NCI-H774 (cell line): ENCODE measurements at places on chromosomes 3 and 15.

DNA sequence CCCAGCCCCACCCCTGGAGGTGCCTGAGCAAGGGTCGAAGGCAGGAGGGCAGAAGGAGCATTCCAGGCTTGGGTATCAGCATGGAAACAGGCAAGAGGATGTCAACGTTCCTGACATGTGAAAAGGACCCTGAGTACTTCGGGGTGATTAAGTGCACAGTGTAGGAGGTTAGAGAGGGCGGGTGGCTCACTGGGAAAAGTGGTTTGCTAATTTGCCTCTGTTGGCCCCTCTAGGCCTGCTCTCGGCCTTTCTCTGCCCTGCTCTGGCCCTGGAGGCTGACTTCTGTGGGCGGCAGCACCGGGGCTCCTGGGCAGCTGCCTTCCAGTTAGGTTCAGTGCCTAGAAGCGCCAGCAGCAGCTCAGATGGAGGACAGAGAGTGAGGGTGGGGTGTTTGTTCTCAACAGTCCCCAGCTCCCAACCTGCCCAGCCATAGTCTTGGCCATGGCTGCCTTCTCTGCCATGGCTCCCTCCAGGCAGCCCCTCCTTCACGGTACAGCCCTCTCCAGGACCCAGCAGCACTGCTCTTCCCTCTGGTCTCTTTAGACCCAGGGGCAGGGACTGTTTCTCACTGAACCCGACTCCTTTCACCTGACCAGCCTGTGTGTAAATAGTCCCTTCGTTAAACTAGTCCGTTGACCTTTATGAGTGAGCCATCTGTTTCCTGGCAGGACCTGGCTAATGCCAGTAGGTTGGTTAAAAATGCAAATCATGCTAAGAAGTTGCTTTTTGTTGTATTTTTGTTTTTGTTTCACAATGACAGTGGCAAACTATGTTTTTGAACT lies 107.1 kb upstream of the TPM1 start:
- DNase-seq = no peak

GRCh38 chr15:61857169-61857829 lies 202.9 kb downstream of the VPS13C start:
- no peak for DNase-seq

DNA sequence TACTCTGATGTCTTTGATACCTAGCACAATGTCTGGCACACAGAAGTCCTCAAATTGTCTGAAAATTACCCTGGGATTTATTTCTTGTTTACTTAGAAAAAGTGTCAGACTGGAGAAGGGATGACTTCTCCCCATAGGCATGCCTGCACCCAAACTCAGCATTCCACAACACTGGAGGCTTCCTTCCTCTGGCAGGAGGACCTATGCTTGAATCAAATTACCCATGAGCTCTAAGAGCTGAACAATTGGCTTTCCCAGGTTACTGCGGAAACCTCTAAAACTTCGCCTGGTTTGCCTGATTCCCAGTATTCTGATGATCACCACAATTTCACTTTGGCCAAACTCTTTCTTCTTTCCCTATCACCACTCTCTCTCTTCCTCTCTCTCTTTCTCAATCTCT lies 217.4 kb downstream of the DIPK2A start:
- DNase-seq = no peak

GRCh38 chr3:131396170-131396569 lies 14.6 kb downstream of the NUDT16 start:
- DNase-seq = no peak

DNA sequence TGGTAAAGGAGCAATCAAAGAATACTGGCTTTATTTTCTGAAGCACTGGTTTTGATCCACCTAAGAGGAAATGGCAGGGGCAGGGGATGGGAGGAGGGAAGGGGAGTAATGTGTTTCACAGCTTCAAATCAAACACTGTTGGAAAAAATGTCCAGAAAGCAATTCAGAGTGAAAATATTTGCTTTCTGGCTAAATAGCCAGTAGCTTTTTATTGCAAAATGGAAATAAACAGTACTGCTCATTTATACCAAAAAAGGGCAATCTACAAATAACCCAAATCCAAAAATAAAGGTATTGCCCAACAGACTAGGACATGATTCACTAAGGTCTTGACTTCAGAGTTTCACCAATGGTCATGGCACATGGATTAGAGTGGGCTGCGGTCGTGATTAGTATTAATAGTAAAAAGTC lies 279.3 kb upstream of the THBS1 start:
- no peak for DNase-seq

GRCh38 chr3:100782906-100783305 lies 73.6 kb downstream of the TFG start:
- DNase-seq = no peak

- no peak for DNase-seq
Observed at GRCh38 chr3:141677701-141678100, 60.4 kb upstream of the RNF7 start.

DNA sequence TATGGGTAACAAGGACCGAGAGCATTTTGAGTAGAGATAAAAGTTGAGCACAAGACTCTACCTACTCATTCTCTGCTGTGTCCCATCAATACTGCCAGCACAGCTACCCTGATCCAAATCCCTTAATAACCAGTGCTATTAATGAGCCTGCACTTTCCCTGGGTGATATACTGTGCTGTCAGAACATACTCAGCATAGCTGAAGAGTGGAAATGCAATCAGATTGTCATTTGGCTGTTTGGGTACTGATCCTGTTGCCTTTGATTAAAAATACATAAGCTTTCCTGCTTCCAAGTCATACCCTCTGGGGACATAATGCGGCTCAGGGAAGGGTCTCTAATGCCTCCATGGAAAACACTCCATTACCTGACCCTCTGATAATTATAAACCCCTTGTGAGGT lies 917.5 kb downstream of the SQOR start:
- no peak for DNase-seq

GRCh38 chr15:31263751-31264558 lies 62.7 kb upstream of the KLF13 start:
- DNase-seq = peak; percentile 69

DNA sequence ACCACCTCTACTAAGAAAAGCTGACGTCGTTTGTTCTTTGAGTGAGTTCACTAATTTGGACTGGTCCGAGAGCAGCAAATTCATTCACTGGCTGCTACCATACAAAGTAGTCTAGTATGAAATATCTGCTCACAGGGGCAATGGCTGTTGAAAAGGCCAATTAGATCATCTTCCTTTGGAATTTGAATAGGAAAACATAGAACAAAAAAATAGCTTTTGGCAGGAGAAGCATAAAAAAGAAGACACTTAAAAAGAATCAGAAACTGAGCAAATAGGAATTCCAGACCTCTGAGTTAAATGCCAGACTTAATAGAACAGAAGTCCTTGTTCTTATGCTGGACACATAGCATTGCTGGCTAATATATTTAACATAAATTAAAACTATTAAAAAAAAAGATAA lies 159.3 kb downstream of the IL1RAP start:
- DNase-seq = no peak

DNA sequence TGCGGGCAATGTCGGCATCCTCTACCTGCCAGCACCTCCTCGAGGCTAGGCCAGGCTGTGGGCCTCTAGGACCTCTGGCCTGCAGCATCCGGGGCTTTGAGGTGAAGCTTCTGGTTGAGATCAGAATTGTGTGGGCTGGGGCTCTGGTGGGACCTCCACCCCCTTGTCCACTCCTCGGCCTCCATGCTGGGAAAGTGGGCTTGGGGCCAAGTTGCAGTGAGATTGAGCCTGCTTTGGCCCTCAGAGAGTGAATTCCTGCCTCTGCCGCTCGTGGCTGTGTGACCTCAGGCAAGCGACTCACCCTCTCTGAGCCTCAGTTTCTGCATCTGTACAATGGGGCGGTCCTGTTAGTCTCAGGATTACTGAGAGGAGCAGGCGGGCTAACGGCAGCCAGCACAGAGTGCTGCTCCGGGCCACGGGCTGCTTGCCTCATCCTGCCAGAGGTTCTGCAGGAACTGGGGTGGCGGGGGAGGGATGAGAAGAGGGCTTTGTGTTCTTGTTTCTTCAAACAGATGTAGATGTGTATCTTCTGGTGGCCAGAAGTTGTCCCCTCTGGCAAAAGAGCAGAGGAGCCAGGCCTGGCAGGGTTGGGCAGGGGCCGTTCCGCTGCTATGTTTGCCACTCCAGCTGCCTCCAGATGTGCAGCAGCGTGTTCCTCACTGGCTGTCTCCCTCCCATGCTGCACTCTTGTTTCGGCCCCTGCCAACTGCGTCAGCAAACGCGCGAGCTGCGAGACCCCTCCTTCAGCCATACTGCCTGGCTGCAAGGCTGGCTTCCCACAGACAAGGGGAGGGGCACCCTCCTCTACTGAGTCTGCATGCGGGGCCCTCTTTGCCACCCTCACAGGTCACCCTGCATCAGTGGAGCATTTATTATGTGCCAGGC lies 33.7 kb downstream of the FBLN2 start:
- DNase-seq = no peak

DNA sequence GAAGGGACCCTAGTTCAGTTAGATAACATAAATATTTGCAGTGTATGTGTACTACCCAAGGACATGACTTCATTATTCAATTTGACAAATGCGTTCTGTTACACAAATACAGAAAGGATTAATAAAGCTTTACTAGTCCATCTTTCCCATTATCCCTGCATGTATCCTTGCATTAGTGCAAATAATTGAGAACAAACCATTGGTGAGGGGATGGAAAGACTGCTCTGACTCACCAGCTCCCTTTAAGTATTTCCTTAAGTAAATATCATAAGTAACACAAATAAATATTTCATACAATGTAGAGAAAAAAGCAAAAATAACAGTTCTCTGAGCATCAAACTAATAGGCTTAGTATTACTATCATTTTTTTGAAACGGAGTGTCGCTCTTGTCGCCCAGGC lies 1.9 kb upstream of the GPD1L start:
- DNase-seq = no peak

DNA sequence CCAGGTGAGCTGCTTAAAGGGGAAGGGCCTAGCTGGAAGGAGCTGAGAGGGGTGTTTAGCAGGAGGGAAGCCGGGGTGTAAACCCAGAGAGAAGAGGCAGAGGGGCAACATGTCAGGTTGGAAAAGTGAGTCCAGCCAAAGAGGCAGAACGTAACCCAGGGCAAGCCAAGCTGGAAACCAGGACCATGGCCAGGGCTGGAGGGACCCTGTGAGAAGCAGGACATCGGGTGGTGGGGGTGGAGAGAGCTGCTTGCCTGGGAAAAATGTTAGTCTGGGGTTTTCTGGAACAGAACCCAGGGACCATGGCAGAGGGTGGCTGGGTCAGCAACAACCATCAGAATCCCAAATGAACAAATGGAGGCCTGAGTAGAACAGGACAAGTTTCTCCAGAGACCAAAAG lies 32.6 kb downstream of the SEMA5B start:
- DNase-seq = no peak

DNA sequence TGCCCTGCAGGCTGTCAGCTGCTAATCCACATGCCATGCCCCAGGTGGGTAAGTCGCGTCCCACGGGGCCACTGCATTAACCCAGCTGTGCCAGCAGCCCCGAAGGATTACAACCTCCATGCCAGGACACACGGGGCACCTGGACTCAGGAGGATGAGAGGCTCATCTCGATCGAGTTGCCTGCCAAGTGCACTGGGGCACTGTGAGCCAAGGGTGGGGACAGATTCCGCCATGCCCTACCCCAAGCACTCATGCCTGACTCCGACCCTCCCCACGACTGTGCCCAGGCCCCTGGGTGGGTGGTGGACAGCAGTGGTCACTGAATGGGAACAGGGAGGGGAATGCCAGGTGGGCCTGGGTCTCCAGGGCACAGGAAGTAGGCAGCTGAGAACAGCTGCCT lies 20.7 kb upstream of the SNRPA1 start:
- no peak for DNase-seq

- no peak for DNase-seq
Observed at GRCh38 chr3:34544136-34544535, 745.7 kb downstream of the PDCD6IP start.
